GM12865 (cell line): ENCODE measurements at places on chromosomes 1 and 21.

DNA sequence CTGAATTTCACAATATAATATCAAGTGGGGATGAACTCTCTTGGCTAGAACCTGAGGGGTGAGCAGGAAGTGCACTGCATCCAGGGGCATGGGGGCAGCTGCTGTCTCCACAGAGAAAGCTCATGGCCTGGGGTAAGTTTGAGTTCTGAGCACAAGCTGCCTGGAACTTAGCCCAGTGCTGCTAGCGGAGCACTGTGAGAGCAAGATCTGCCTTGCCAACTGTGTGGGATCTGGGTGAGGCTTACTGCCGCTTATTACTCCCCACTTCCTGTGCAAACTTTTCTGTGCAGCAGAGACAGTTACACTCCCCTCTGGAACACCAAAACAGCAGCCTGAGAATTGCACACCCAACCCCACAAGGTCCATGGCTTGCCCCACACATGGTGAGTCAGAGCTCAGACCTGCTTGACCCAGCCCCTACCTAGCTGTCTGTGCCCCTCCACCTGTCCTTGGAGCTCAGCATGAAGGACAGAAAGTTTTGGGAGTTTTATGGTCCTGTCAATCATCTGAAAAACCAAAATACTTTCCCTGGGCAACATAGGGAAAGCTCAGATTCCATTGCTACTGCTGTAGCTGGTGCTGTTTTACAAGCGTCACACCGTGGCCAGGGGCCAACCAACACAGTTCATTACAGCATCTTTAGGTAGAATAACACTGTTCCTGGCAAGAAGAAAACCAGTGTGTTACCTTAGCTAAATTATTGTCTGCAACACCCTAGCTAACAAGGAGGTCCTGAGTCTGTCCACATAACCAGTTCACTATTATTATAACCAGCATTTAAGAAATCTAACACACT lies 762.1 kb upstream of the NEGR1 start:
- DNase-seq, result no peak

DNA sequence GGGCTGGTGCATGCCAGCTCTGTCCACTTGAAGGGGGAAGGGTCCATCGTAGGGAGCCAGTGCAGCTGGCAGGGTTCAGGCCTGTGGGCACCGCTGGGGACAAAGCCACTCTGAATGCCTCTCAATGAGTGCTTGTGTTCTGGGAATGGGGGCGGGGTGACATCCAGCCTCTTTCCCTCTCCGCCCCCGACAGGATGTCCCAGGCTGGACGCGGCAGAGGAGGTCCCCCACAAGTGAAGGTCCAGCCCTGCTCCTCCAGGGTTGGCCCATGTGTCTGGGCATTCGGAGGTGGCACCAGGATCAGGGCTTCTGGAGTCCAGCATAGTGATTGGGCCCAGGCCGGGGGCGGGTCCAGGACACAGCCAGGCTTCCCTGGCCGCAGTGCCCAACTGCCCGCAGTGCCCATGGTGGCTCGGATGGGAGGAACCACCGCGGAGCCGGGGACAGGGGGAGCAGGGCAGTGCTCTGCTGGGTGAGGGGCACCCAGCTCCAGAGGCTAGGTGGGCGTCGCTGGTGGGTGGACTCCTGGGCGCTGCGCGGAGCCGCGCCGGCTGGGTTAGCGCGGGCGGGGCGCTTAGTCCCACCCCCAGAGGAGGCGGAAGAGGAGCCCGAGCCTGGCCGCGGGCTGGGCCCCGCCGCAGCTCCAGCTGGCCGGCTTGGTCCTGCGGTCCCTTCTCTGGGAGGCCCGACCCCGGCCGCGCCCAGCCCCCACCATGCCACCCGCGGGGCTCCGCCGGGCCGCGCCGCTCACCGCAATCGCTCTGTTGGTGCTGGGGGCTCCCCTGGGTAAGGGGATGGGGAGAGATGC lies at the start of gene SHISA4:
TSS of gene SHISA4 (plus strand) at position 617 of the 808 bp plus-strand sequence. CDS start at position 714, 97 bp downstream.
- no peak for DNase-seq

DNA sequence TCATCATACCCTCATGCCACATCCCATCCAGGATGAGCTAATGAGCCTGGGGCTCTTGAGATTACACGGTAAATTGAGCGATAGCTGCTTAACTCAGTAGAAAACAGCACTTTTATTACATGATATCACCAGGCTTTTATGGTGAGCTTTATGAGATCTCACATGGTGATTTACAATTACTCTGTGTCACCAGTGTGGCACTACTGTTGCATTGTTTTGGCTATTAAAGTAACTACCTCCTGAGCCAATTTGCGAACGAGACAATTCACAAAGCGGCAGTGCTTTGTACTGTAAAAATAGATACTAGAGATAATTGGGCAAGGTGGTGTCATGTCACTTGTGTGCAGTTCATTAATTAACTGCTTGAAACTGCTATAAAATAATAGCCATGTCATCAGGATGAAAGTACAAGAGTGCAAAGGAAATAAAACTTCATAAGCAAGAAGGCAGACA lies 767.7 kb upstream of the ADGRL2 start:
- DNase-seq, result no peak

DNA sequence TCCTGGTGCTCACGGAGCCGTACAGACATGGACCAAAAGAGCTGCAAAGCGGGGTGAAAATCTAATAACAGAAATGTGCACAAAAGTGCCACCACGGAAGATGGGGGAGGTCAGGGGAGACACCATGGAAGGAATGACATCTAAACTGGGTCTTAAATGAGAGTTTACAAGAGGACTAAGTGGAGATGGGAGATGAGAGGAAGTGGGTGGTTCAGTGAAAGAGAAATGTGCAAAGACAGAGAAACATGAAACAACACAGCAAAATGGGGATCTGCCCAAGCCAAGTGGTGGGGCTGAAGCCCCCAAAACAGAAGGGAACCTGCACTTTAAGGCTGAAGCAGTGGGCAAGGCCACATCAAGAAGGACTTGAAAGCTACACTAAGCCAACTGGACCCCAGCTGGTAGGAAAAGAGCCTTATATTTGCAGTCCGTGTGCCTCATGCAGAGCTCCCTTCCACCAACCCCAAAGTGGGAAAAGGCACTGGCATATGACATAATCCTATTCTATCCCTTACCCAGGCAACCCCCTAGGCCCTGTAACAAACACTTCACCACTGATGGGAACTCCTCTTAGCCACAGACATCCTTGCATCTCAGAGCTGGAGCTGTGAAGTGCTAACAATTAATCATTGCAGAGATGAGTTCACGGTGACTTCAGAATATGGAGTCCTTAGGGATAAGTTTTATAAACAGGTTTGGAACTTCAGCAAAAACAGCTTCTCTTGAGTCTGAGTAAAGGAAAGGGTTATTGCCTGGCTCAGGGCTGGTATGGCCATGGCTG lies 198.6 kb upstream of the EDN2 start:
- DNase-seq, result no peak

DNA sequence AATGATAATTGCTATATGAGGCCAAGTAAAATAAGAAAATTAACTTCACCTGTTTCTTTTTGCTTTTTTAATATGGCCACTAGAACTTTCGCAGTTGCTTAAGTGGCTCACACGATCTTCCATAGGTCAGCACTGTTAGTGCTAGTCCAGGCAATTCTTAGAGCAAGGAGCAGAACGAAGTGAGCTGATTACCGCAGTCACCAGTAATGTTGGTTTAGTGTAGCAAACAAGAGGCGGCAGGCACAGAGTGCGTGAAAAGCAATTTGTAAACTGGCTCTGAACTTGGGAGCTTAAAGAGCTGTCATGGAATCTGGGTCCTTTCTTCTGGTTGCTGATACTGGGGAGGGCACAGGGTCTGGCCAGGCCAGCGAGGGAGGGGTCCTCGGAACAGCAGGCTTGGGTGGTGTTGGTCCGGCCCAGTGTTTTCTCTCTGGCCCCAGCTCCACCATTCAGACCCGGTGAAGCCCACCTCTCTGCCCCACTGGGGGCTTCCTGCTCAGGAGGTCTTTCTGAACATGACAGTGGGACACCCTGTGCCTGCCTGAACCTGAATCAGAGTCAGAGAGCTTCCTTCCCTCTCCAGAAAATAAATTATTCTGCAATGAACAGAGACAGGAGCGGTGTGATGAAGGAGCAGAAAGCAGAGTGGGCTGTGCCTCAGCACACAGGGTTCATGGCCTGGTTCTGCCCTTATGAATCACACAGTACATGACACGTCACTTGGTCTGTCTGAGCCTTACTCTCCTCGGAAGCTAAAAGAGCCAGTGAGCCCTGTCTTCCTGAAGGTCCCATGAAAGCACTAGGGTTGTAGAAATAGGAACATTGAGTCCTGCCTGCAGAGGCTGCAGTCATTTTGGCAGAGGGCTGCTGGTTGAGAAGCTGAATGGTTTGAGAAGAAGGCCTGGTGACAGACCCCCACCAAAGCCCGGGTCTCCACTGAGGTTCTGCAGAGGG lies 11.9 kb downstream of the ETS2 start:
- DNase-seq, result no peak

GRCh38 chr1:198157241-198157846 lies 546 bp downstream of the NEK7 start:
- DNase-seq, result peak; percentile 94

DNA sequence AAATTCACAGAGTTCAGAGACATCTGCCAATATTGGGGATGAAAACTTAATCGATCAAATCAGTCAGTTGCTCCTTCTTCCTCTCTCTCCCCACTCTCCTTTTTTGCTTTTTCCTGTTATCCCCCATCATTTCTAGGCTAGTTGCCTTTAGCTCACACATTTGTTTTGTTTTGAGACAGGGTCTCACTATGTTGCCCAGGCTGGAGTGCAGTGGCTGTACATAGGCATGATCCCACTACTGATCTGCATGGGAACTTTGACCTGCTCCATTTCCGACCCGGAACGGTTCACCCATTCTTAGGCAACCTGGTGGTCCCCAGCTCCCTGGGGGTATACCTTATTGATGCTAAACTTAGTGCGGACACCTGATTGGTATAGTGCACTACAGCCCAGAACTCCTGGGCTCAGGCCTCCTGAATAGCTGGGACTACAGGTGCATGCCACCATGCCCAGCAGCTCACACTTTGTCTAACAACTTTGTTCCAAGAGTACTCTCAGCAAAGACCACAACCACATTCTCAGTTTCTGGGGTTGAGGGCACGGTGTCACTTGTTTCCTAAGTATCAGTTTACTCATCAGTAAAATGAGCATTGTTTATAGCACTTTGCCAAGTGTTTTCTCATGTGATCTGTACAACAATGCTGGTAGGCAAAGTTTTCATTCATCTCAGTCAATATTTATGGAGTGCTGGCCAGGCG lies 6.7 kb upstream of the ELOA start:
- DNase-seq, result peak; percentile 69

DNA sequence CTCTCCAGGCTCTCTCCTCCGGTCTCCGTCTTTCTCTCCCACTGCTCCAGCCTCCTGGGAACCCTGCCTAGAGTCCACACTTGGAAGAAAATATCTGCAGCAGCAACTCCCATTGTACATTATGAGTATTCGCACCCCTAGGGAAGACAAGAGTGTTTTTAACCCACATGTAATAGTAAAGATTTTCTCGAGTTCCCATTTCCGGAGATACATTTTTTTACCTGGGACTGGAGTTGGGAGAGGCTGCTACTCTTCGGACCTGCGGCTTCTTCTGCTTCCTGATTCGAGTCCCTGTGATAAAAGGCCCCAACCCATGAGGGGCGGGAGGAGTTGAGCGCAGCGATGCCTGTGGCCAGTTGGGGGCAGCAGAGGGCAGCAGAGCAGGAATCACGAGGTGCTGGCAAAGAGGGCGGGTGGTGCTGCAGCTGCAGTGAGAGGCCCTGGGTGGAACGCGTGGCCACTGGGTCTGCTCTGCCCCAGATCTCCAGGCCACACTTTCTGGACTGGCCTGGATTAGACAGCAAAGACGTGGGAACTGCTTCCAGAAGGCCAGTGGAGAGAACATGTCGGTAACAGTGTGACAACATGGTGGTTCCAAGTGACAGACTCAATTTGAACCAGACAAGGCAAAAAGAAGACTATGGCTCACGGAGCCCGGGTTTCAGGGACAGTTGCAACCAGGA lies 221.0 kb upstream of the CSF3R start:
- DNase-seq, result peak; percentile 73

GRCh38 chr21:45419162-45419561 lies 14.2 kb downstream of the COL18A1 start:
- no peak for DNase-seq

- DNase-seq, result no peak
Measured at GRCh38 chr1:225815526-225816178, 5.7 kb downstream of the EPHX1 start.

DNA sequence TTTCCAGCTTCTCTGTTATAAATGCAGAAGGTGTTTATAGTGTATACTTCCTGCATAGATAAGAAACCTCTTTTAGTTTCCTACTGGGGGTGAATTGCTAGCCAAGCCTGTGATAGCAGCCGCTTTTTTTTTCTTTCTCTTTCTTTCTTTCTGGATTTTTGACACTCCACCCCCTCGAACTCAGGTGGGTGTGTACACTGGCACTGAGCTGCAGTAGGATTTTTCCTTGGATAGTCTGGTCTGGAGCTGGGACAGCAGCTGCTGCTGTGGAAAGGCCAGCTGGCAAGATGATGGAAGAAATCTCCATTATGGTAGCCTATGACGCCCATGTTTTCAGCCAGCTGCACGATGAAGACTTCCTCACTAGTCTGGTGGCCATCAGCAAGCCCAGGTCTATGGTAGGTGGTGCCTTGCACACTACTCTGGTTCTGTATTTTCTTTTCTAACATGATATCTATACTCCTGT lies 122.5 kb upstream of the CACYBP start:
- no peak for DNase-seq

- peak; percentile 85 for DNase-seq
Measured at GRCh38 chr1:89945852-89946476, 48.9 kb upstream of the ZNF326 start.

GRCh38 chr1:205593532-205593931 lies 38.3 kb downstream of the ELK4 start:
- peak; percentile 69 for DNase-seq

DNA sequence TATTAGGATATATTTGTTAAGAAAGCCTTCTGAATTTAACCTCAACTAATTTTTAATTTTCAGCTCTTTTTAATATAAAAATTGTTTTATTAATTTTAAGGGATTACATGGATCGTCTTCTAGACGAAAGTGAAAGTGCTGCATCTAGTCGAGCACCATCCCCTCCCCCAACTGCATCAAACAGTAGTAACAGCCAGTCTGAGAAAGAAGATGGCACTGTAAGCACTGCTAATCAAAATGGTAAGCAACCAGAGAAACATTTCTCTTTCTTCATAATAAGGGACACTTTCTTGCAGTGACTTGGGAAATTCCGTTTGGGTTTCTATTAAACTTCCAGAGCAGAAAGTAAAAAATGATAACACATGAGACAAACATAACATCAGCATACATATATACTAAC lies 56.9 kb downstream of the MIER1 start:
- peak; percentile 36 for DNase-seq

GRCh38 chr1:245603311-245603865 lies 448.6 kb downstream of the KIF26B start:
- no peak for DNase-seq

DNA sequence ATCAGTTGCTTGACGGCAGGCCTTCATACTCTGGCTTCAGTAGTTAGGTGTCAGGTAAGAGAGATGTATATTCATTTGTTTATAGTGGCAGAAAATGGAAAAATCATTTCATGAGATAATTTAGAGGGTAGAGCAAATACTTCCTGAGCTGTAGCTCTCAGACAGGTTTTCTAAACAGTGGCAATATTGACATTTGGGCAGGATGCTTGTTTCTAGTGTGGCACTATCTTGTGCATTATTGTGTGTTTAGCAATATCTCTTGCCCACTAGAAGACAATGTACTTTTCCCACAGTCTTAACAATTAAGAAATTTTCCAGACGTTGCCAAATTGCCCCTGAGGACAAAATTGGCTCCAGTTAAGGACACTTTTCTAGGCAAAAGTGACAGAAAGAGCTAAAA lies 1143.1 kb downstream of the PLA2G4A start:
- DNase-seq, result no peak
